Activated CD4-positive, alpha-beta T cell treated with anti-CD3 and anti-CD28 coated beads, Interleukin-2, amount 50 U/mL, for 4 hours (primary cell): ENCODE measurements at places on chromosomes 5 and 9.

DNA sequence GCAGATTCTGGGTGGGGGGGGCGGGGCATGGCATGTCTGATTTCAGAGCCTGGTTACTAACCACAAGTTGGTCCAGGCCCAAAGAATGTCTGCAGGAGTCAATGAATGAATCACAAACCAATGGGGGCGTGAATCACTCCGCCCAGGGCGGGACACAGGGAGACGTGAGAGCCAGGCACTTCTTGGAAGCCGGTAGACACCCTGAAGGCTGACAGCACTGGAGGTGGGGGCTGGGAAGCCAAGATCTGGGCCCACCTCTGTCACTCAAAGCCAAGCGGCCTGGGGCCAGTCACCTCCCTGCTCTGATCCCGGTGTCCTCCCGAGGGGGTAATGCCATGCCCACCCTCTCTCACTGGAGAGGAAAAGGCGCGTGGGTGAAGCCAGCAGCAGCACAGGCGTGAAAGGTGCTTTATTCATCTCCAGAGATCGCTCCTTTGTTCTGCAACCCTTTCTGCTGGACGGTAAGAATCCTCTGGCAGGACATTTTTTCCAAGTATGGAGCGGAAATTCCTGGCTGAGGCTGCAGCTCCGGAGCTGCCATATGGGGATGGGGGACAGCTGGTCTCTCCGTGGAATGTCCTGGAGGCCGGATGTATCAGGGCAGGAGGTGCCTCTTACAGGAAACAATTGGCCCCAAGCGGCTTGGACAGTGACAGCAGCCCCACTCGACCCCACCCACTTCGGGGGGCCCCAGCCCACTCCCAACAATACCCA is 85.0 kb downstream of the STK10 start:
- DNase-seq = no peak

DNA sequence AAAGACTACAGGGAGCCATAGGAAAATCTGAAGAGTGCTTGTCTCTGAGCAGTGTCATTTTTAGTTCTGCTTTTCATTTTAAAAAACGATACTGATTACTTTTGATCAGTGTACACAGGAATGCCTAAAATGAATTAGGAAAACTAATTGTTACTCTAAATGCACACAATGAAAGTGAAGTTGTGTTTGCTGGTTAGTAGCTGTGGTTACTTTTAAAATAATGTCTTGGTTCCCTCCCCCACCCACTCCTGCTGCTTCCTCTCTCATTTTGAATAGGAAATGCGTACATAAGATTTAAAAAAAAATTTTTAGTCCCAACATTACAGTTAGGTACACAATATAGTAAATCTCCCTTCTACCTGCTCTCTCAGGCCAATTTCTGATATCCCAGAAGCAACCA is 47.5 kb upstream of the PLPP1 start:
- no peak for DNase-seq

- no peak for DNase-seq
These were observed 233.8 kb upstream of the TMEM161B start for GRCh38 chr5:88502179-88503040.

- DNase-seq = no peak
These were observed 5.9 kb downstream of the PDLIM7 start for GRCh38 chr5:177491429-177491945.

DNA sequence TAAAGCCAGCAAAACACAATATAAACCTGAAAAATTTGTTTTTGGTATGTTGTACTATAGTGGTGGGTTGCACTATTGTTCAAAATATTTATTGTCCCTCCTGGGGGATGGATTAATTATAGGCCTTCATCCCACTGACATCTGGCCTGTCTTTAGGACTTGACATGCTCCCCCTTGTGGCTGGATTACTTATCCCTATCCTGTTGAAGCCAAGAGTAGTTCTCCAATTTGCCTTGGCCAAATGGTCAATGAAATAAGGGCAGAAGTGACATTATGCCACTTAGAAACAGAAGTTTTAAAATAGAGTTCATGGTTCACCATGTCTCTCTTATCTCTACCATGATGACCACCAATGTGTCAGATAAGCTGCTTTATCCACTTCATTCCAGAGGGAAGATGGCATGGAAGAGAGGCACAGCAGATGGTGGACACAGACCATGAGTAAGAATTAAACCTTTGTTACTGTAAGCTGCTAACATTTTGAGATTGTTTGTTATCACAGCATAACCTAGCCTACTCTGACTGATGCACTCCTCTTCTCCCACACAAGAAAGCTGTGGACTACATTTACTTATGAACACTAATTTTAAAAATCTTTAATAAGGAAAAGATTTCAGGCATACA is 29.2 kb upstream of the ARHGEF28 start:
- DNase-seq = no peak

- DNase-seq = no peak
These were observed 143.3 kb upstream of the LMX1B start for GRCh38 chr9:126470241-126470993.

GRCh38 chr5:171953860-171954701 is 52.4 kb downstream of the FBXW11 start:
- DNase-seq = no peak

DNA sequence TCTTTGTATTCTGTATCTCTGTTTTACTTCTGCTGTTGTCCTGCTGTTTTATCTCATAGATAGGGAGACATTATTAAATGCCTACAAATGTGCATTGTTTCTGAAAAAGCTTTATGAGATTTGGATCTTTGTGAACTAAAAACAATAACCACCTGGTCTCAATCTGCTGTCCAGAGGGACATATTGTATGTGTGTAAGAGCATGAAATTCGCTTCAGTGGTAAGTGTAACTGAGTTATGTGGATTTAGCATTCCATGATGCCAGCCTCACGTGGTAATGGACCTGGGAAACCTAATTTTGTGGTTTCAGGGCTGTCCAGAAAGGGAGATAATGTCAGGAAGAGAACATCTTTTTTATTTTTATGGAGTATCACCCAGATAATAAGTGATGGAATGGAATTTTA is 119.3 kb downstream of the GDNF start:
- DNase-seq = no peak

DNA sequence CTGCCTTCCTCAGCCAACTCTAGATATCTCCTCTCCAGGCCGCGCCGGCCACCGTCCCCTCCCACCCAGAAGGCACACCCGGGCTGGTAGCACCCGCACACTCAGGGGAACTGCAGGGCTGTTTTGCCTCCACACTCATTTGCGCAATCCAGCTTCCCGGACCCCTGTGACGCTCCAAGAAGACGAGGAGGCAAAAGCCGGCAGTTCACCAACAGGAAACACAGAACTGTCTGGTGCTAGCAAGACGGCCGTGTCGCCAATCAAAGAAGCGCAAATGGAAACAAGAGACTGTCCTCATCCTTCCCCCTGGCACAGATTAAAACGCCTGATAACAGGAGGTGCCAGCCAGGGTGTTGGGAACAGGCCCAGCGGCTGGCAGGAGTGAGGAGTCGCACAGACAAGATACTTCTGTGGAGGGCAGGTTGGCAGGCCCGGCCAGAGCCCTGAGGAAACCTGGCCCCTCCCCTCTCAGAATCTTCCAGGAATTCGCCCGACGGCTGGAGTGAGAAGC is 7.8 kb downstream of the AGPAT2 start:
- no peak for DNase-seq
